CD4-positive, alpha-beta memory T cell (primary cell): ENCODE measurements at places on chromosomes 11 and 22.

DNA sequence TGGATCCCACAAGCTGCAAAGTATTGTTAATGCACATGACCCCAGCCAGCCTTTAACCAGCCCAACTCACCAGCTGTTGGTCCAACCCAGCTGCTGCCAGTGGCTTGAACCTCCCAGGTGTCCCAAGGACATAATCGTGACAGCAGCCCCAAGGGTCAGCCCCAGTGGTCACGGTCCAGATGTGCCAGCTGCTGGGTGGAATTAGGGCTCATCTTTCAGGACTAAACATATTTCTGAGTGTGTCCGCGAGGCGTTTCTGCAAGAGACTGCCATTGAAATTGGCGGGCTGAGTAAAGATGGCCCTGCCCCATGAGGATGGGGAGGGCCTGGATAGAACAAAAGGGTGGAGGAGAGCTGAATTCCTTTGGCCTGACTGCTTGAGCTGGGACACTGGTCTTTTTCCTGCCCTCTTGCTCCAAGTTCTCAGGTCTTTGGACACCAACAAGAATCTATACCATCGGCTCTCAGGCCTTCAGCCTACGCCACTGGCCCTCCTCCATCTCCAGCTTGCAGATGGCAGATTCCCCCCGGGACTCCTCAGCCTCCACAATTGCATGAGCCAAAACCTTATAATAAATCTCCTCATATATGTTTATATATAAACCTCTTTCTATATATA lies 240.2 kb downstream of the MN1 start:
- no peak for DNase-seq

DNA sequence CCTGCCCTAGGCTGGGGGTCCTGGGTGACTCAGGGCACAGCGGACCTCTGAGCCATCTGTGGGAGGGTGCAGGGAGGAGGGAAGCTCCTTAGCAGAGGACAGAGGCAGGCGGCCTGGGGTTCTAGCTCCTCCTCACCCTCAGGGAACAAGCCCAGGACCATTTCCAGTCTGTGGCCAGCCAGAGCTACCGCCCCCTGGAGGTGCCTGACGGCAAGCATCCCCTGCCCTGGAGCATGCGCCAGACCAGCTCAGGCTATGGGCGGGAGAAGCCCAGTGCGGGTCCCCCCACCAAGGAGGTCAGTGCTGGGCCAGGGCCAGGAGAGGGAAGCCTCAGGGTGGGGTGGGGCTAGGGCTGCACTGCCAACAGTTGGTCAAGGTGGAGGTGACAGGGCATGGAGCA lies 26.0 kb upstream of the LRRC10B start:
- DNase-seq = no peak

DNA sequence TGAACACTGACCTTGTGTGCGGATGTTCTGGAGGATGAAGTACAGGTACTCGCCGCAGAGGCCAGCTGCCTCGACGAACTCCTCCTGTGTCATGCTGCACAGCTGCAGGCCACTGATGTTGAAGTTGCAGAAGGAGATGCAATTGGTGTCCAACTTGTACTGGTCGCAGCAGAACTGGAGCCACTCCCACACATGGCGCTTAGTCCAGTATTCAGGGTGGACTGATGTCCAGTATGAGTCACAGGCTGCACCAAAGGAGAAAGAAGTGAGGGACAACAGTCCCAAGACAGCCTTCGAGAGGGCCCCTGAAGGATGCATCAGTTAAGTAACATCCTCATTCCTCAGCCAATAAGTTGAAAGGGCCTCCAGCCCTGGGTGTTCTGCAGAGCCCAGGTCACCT lies 20.1 kb downstream of the ELF5 start:
- no peak for DNase-seq

GRCh38 chr11:60741421-60741820 lies 15.2 kb upstream of the MS4A15 start:
- DNase-seq = no peak

DNA sequence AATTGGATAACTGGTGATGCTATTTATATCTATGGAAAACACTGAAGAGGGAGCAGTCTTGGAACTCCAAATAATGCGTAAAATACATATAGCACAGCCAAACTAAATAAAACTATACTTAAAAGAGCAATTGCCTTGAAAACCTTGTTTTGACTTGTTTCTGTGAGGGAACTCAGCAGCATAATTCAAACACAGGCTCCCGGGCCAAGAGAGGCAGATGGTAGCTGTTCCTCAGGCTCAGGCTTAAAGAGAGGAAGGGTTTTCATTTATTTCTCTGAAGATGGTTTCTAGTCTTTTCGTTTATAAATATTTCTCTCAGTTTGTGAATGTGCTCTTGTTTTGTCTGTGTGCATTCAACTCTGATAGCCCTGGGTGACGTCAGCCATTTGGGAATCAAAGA lies 82.4 kb downstream of the FANCF start:
- DNase-seq = no peak

GRCh38 chr22:29032014-29032475 lies 29.6 kb downstream of the C22orf31 start:
- DNase-seq = no peak

DNA sequence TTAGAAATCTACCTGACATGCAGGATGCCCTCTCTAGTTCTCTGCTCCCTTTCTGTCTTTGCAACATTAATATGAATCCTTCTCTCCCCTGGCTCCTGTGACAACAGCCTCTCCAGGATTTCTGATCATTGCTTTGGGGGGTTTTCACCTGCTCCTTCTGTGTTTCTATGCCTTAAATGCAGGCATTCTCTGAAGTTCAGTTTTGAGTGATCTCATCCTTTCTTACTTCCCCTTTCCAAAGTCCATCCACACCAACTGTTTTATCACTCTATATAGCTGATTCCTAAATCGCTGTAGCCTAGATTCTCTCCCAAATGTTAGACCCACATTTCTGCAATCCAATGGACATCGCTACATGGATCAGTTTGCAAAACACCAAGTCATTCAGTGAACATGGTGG lies 330.7 kb upstream of the NCAM1 start:
- no peak for DNase-seq

GRCh38 chr11:19864141-19865140 lies 151.8 kb downstream of the NAV2 start:
- no peak for DNase-seq

DNA sequence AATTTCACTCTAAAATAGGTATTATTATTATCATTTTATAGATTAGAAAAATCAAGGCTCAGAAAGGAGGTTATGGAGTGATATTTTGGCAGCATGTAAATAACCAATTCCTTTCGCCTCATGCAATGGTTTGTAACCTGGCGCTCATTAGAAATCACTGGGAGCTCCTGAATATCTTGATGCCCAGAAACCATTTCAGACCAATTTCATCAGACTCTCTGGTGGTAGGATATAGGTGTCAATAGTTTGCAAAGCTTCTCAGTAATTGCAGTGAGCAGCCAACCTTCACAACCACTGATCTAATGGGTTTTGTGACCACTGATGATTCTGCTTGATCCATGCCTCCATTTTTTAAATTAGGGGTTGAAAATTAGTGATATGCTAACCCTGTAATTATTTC lies 57.8 kb upstream of the ZC3H12C start:
- DNase-seq = no peak

DNA sequence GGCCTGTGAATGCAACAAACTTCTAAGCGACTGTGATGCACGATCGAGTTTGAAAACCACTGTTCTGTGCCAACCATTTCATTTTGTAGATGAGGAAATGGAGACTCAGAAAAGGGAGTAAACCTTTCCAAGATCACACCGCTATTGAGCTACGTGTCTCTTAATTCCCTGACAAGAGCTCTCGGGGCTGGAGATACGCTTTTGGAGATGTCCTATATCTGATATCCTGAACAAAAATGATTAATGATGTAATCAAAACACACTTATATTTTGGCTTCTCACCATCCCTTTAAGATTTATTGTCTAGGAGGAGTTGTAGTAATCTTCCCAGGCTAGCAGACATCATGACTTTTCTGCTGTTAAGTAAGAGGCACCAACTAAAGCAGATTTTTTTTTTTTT lies 1.7 kb upstream of the PARVA start:
- DNase-seq = no peak

- DNase-seq = no peak
Measured at GRCh38 chr11:65295001-65295400, 19.7 kb upstream of the CDC42EP2 start.

GRCh38 chr11:131392528-131393255 lies 22.3 kb downstream of the NTM start:
- DNase-seq = no peak

DNA sequence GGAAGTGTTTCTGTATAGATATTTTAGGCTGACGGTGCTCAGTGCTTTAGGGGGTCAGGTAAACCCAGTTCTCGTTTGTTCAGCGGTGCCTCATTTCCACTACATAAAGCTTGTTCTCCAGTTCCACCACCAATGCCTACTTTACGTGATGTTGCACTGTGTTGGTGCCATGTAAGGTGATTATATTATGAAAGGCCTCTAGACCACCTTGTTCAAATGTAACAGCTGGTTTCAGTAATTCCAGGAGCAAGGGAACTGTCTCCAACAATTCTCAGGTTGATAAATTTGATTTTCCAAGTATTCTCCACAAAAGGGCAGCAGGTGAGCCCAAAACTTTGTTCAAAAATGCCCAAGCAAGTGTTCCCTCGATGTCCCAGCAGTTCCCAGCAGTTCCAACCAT lies 83.7 kb upstream of the SEPTIN5 start:
- no peak for DNase-seq
